Breast epithelium (tissue), 4 donors: ENCODE measurements at places on chromosomes 2 and 18. TPM values are rescaled to one million over a fixed set of nuclear protein-coding genes. Genes with fewer than 3 reads are reported as not detected.

Gene NAT8
- not detected for total RNA-seq

Gene RMDN2
- total RNA-seq, result 14.4 TPM

GRCh38 chr18:63763831-63764600 is 11.2 kb upstream of the SERPINB7 start:
- no peak for DNase-seq

GRCh38 chr2:234771176-234771575 is 180.6 kb upstream of the SH3BP4 start:
- DNase-seq, result no peak

GRCh38 chr18:48621815-48622555 is 83.2 kb downstream of the CTIF start:
- no peak for DNase-seq
